ENCODE measurements at places on chromosomes 3 and 15.

DNA sequence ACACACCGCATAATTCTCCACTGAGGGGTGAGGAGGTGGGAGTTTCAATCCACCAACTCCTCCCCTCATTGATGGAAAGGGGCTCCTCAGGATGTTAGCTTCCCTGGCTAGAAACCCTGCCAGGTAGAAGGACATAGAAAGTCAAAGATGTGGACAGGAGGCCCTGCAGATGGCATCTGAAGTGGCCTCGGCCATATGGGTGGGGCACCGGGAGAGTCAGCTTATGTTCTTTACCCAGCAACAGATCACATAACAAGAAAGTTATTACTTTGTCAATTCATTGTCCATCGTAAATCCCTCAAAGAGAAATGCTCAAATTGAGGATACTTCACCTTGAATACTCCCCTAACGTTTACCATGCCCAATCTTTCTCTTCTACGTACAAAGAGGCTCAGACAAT is 97.3 kb upstream of the ARHGEF3 start:
- DNase-seq: no peak

GRCh38 chr3:24740326-24740725 is 245.7 kb upstream of the THRB start:
- no peak for DNase-seq

GRCh38 chr3:188489639-188490405 is 335.9 kb downstream of the LPP start:
- DNase-seq: peak; percentile 68

DNA sequence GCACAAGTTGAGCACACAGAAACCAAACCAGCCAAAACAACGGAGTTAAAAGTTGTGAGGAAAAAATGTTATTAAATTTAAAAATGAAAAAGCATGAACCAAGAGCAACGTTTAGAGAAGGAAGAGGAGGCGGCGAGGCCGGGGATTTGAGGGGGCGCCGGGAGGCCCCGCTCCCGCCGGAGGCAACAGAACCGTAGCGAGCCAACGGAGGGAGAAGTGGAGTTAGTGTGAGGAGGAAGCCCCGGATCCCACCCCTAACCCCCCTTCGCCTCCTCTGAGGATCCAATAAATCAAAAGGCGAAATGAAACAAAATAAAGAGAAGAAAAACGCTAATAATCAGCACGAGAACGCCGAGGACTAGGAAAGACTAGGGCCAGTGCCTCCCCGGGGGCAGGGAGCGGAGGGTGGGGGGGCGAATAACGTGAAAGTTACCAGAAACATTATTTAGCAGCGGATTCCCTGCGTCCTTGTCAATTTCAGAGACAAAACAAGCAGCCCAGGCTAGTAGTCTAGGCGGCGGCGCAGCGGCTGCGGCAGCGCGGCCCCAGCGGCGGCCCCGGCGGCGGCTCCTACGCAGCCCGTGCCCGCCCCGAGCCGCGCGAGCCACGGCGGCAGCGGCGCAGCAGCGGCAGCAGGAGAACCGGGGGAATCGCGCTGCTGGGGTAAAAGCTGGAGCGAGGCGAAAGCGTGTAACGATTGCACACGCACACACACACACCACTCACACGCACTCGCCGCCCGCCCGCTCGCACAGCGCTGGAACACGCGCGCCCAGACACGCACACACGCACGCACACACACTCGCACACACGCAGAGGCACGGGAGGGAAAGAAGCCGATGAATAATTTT is 1.7 kb downstream of the MEIS2 start:
- peak; percentile 69 for DNase-seq

DNA sequence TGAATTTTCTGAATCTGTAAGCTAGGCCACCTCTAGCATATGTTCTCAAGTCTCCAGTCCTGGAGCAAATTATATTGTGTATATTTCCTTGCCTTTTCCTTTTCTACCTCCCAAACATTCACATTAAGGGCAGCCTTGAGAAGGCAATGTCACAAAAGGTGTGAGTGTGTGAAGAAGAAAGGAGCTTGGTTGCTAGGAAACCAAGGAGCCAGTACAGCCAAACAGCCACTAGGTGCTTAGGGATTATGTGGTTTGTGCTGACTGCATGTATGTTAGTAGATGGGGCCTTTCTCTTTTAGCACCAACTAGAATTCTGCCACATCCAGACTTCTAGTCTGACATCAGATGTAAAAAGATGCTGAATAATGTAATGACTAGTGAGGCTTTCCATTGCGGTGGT is 118.8 kb upstream of the DAZL start:
- no peak for DNase-seq

DNA sequence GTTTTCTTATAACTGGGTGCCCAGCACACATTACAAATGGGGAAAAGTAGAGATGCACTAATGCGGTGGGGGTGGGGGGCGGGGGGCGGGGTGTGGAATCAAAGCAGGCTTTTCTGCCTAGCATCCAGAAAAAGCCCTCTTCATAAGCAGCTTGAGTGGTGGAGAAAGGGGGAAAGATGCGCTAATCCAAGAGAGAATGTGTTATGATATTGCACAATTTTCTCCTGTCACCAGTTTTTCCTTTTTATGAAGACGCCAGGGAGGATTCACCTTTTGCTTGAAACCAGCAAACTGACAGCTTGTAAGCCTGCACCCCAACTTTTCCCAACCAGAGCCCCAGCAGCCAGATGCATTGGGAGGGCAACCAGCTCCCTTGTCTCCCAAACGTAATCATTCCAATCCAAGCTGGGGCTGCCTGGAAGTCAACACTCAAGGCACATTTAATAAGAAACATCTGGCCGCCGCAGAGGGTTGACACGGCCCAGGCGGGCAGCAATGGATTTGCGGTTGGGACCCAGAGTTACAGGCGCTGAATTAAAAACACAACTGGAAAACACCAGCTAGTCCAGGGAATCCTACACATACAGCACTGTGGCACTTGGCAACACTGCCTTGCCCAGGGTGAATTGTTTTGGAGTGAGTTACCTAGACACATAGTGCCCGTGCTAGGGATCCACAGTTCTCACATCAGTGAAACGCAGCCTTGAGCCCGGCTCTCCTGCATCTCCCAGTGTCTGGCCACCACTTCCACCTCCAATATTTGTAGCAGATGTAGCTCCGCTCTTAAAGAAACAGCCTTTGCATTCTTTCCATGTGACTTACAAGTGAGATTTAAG is 218.5 kb upstream of the PRICKLE2 start:
- no peak for DNase-seq

DNA sequence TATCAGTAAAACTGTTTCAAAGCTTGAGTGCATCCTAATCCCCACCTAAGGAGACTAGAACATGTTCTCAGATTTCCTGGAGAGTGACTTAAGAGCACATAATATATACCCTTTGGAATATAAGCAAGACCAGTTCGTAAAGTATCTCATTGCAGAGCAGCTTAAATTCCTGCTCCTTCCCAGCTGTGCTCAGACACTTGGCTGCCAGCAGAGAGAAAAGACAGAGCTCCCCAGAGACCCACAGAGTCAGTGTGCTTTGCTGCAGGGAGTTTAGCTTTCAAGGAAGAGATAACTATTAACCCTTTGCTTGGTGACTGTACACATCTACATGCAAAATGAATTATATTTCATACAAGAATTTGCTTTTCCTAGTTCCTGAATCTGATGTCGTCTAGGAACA is 338.1 kb upstream of the ARHGEF26 start:
- DNase-seq: no peak

DNA sequence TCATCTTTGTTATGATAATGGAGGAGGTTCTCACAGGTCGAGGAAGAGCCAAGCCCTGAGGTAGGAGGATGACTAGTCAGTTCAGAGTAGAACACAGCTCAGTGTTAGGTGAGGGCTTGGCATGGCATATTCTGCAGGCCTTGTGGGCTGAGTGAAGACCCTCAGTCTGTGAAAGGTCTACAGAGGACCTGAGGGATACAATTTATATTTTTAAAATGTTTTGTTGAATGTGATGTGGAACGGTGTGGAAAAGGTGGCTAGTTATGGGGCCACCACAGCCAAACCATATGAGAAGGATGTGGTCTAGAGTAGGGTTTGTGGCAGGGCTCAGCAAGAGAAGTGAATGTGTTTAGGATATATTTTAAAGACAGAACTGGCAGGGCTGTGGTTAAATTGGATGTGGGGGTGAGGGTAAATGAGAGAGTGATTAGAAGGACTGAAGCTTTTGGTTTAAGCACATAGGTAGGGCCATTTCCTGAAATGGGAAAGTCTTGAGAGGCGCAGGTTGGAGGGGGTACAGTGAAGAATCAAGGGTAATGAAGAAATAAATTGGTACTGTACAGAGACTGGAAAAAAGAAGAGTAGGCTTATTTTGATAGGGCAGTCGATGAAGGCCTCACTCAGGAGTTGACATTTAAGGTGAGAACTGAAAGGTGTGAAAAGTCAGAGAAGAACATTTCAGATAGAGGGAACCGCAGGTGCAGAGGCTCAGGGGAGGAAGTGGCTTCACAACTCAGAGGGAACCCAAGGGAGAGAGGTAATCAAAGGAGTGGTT is 60.5 kb downstream of the SPTSSB start:
- no peak for DNase-seq

GRCh38 chr3:119229190-119229589 is 11.5 kb downstream of the B4GALT4 start:
- no peak for DNase-seq

DNA sequence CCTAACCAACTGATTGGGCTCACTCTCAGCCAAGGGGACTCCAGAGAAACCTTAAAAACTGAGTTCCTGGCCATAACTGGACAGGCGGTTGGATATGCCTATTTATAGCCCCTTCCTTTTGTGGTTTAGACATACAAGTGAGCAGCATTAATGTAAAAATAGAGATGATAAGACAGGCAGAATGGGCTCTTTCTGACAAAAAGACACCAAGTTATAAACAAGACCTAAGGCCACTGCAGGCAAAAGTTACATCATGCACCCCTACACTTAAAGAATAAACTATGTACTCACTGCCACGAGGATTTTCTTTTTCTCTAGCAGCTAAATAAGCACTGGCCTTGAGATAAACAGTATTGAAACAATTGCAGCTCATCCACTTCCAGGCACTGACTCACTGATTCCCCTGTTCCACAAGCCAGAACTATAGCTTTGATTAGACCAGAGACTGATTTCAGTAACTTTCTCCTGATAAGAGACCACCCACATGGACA is 30.1 kb downstream of the SUCNR1 start:
- peak; percentile 62 for DNase-seq

GRCh38 chr3:179603321-179603720 is 1.1 kb downstream of the MRPL47 start:
- no peak for DNase-seq

DNA sequence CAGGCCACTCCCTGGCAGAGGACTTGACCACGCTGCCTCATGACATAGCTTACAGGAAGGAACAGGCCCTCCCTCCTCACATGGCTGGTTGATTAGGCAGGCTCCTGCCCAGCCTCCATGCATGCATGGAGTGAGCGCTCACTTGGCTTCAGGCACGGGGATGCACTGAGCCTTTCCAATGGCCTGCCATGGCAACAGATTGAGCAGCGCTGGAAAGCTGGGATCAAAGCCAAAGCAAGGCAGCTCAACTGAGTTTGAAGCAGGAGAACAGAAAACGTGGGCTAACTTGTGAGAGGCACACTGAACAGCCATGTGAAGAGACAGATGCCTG is 5.9 kb upstream of the GRAMD2A start:
- no peak for DNase-seq

GRCh38 chr15:58775402-58775801 is 4.3 kb downstream of the MINDY2 start:
- DNase-seq: no peak

- no peak for DNase-seq
Observed at GRCh38 chr15:88636050-88636449, 2.8 kb upstream of the ISG20 start.

- no peak for DNase-seq
Observed at GRCh38 chr3:10380906-10381305, 60.0 kb upstream of the SEC13 start.

DNA sequence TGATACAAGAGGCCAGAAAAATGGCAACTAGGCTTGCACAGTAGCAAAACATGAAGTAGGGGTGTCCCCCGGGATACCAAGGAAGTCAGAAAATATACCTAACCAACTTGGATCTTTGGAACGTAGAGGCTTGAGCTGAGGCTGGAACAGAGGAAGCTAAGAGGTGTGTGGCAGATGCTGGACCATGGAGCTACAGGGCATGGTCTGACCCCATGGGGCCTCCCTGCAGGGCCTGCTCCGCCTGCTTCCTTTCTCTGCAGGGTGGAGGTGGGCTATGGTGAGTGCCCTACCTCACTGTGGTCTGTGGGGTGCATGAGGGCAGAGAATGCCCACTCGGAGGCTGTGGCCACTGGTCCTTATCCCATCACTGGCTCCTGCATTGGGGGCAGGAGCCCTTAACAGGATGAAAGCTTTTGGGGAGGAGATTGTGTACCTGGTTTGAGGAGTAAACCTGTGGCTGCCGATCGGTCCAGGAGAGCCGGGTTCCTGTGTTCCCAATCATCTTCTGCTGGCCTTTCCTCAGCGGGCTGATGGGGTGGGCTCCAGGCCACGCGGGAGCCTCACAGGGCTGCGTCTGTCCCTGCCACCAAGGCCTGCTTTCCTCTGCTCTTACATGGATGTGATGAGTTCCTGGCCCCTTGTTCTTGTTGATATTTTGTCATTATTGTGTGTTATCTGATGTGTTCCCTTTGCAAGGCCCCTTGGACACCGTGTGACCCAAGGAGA is 96.8 kb downstream of the OCA2 start:
- no peak for DNase-seq

- peak; percentile 20 for DNase-seq
Observed at GRCh38 chr15:33278816-33279612, 31.8 kb upstream of the RYR3 start.

- peak; percentile 65 for DNase-seq
Observed at GRCh38 chr3:17258823-17259436, 374.2 kb downstream of the PLCL2 start.

- no peak for DNase-seq
Observed at GRCh38 chr3:171113716-171114115, 87.2 kb upstream of the SLC2A2 start.

- DNase-seq: no peak
Observed at GRCh38 chr3:170178651-170179050, 2.9 kb downstream of the PHC3 start.

- no peak for DNase-seq
Observed at GRCh38 chr3:39748002-39748401, 61.4 kb upstream of the MYRIP start.

DNA sequence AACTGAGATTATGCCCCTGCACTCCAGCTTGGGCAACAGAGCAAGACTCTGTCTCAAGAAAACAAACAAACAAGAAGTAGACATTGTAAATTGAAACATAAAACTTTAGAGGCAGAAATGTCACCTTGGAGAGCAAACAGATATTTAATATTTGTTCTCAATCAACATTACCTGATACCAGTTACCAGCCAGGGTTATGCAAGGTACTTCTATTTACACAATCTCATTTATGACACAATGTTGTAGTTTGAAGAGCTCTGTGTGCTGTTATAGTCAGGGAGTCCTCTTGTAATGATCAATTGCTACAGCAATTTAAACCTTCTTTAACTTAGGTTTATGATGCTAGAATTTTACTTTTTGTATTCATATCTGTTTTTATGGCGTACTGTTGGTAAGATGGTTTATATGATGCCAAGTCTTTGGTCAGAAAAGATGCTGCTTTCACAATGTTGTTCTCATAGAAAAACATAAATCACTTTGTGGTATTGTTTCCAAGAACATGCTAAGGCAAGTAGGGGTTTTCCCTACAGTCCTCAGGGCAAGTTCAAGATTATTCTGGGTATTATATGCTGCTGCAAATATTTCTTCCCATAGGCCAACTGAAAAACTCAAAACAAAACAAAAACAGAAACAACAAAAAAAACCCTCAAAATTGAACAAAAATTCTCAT is 173.5 kb downstream of the TNIK start:
- DNase-seq: peak; percentile 12

All from OCI-M1 (cell line).